Placental pericyte (primary cell): ENCODE measurements at places on chromosomes 1 and 21. TPM values are rescaled to one million over a fixed set of nuclear protein-coding genes. Genes with fewer than 3 reads are reported as not detected.

The ZSCAN20 gene
- 7.9 and 9.6 TPM in 2 replicates for total RNA-seq

The HSD11B1 gene
- 11.6 and 18.6 TPM in 2 replicates for total RNA-seq

The HSD17B7 gene
- total RNA-seq = 19.5 and 62.2 TPM in 2 replicates

The RXRG gene
- total RNA-seq = not detected in 2 replicates

The COL16A1 gene
- 101 and 309 TPM in 2 replicates for total RNA-seq

The AMY1C gene
- not detected in 2 replicates for total RNA-seq

The DPT gene
- under 0.01 and 0.29 TPM in 2 replicates for total RNA-seq

The WDR47 gene
- 13.8 and 23.6 TPM in 2 replicates for total RNA-seq

The CD58 gene
- total RNA-seq = 7.7 and 16.8 TPM in 2 replicates

The LRRC38 gene
- total RNA-seq = not detected in 2 replicates

The DNASE2B gene
- not detected in 2 replicates for total RNA-seq
